ENCODE measurements at places on chromosomes 16 and 17.

DNA sequence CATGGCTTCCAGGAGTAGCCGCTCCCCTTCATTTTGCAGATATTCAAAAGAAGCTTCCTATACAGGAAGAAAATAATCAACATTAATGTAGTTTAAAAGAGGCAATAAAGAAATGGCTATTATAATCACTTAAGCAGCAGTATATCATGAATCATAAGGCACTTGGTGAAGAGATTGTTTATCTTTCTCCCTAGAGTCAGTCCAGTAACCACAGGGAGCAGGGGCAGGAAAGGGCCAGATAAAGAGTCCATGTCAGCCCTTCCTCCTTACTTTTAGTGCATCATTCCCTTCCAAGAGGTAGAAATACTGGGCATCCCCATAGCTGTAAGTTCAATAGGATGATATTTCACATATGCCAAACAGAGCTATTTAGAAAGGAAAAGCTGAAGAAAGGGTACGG is 184.6 kb upstream of the C17orf78 start:
- no peak for DNase-seq

- DNase-seq, result no peak
These were observed 57.9 kb downstream of the SDK2 start for GRCh38 chr17:73586275-73586832.

DNA sequence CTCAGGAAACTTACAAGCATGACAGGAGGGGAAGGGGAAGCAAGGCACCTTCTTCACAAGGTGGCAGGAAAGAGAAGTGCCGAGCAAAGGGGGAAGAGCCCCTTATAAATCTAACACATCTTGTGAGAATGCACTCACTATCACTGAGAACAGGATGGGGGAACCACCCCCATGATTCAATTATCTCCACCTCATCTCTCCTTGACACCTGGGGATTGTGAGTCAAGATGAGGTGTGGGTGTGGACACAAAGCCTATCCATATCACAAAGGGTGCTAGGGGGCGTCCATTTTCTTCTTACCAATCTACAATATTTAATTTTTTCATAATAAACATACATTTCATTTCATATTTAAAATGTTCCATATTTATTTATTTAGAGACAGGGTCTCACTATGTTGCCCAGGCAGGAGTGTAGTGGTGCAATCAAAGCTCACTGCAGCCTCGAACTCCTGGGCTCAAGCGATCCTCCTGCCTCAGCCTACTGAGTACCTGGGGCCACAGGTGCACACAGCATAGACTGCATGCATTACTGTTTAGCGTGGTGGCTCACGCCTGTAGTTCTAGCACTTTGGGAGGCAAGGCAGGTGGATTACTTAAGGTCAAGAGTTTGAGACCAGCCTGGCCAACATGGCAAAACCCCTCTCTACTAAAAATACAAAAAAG is 26.5 kb upstream of the FAAP100 start:
- DNase-seq, result no peak

DNA sequence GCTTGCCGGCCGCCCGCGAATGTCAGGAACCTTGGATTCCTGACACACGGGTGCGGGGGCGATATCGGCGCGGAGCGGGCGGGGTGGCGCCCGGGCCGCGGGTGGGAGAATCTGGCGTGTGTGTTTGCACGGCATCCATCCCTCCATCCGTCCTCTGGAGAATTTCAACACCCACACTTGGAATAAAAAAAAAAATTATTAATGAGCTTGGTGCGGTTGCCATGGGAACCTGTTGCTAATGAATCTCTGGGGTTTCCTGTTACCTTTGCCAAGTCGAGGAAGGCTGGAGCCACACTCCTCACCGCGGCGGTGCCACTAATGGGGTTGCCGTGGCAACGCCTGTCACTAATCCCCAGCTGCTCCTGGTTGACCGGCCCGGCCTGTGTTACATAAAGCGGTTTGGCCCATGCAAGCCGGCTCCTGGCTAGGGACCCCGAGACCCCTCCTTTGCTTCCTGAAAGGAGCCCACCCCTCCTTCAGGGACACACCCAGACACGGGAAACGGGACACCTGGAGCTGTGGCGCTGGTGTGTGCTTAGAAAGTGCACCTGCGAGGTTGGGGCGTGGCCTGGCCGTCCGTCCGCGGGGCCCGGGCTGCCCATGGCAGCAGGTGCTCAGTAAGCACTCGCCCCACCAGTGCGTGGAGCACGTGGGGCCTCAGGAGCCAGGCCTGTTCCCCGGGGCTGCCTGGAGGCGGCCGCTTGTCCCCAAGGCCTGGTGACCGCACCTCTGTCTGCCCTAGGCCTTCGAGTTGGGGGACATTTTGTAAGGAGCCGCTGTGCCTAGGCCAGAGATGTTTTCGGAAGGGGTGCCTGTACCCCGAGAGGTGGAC is 14.6 kb downstream of the CACNA1H start:
- DNase-seq, result no peak

DNA sequence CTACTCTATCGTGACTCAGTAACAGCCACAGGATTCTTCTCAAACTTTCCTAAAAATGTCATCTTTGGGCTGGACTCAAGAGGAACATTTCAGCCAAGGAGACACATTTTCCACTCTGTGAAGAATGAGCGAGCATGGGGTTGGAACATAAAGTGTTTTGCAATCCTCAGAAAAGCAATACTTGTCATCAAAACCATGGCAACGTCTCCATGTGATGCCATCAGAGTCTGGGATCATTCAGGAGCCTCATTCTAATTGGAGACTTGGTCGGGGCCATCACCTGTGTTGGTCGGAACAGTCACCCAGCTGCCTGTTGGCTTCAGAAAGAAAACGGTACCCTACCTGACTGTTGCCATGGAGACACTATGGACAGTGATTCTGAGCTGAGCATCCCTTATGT is 25.5 kb downstream of the MYOCD start:
- no peak for DNase-seq

GRCh38 chr17:82030470-82031302 is 792 bp upstream of the RAC3 start:
- no peak for DNase-seq

- no peak for DNase-seq
These were observed 11.5 kb upstream of the LGALS3BP start for GRCh38 chr17:78991017-78991738.

Measured in GM18507 (cell line).